Activated T-cell treated with anti-CD3 and anti-CD28 coated beads, Interleukin-2, amount 50 U/mL, for 72 hours (primary cell): ENCODE measurements at places on chromosomes 16 and 17. TPM values are rescaled to one million over a fixed set of nuclear protein-coding genes. Genes with fewer than 3 reads are reported as not detected.
A peak's percentile ranks its signal among the peaks of the same experiment; 100 is the strongest.

ZG16 gene
- total RNA-seq: not detected

KCTD19 gene
- 8.5 TPM for total RNA-seq

CD300LB gene
- total RNA-seq: not detected

NPIPA5 gene
- total RNA-seq: 9.1 TPM

ITGAD gene
- 0.05 TPM for total RNA-seq

CASKIN1 gene
- total RNA-seq: 0.89 TPM

- no peak for DNase-seq
Measured at GRCh38 chr17:36695082-36695481, 93.7 kb downstream of the MRM1 start.

GRCh38 chr16:30561089-30561816 is 3.1 kb upstream of the ZNF764 start:
- DNase-seq: no peak

- no peak for DNase-seq
Measured at GRCh38 chr16:15031179-15031578, 24.7 kb downstream of the NTAN1 start.

DNA sequence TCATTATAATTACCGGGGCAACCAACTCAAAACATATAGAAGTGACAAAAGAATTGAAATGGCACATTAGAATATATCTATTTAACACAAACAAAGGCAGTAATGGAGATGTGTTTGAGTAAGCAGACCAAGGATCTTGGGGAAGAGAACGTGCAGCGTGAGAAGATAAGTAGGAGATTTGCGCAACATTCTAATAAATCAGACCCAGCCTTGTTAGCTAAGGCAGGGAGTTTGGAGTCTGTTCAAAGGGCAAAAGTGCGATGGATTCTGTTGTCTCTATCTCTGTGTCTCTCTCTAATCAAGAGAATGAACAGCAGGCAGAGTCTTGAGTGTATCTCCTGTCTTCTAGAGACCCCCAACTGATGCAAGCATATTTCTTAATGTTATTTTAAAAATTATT is 55.0 kb upstream of the FA2H start:
- no peak for DNase-seq

DNA sequence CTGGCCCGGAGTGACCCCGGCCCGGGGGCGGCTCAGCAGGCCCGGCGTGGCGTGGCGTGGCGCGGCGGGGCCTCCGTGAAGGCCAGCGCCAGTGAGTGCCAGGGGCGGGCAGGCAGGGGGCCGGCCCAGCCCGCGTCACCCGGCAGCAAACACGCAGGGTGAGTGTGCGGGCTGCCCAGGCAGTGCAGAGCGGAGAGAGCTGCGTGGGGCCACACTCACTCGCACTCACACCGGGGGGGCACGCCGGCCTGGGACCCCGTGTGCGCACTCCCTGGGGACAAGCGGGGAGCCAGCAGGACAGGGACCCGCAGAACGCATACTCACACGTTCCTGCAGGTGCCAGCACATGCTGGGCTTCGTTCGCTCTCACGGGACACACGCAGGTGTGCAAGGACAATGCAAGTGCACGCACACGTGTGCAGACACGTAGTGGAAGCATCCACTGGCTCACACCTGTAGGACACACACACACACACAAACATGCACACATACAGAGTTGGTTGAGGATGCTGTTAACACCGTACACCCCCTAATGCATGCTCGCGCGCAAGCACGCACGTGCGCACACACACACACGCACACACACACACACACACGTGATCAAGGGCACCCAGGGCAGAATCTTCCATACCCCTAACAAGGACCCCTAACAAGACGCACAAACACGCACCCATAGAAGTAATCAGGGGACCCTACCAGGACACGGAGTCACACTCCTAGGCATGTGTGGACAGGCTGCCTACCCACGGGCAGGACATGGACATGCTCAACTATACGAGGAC is 7.7 kb downstream of the USP6 start:
- no peak for DNase-seq

DNA sequence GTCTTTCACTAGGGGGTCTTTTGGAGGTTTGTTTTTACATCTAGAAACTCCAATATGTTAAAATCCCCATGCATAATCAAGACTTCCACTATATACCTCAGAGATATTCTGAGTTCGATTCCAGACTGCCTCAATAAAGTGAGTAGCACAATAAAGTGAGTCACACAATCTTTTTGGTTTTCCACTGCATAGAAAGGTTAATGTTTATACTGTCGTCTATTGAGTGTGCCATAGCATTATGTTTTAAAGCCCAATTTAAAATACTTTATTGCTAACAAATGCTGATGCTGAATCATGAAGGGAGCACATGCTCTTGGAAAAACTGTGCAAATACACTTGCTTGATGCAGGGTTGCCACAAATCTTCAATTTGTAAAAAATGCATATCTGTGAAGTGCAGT is 227.5 kb upstream of the ZFHX3 start:
- no peak for DNase-seq

DNA sequence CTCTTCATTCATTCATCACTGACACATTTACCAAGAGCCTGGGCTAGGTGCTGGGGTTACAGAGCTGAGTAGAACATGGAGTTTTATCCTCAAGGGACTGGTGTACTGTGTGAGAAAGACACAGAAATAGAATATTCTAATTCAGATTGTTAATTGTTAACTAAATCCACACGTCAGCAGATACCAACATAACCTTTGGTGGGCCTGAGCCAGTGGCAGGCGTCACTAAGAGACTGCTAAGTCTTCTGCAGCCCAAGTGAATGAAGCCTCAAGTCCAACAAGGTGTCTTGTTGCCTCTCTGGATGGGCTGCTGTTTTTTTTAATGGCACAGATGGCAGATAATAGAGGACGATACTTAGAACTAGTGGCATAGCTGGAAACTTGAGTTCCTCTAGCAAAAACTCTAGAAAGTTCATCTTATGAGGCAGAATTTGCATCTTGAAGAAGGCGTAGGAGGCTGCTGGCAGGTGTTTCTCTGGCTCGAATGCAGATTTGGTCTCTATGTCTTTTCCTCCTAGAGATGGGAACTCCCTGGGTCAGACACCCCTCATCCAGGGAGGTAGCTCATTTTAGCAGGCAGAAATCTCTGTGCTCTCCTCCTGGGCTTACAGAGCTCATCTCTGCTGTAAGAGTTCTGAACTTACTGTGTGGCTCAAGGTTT is 179.5 kb downstream of the NTN1 start:
- no peak for DNase-seq

- DNase-seq: no peak
Measured at GRCh38 chr16:85231959-85232358, 119.7 kb upstream of the CIBAR2 start.

DNA sequence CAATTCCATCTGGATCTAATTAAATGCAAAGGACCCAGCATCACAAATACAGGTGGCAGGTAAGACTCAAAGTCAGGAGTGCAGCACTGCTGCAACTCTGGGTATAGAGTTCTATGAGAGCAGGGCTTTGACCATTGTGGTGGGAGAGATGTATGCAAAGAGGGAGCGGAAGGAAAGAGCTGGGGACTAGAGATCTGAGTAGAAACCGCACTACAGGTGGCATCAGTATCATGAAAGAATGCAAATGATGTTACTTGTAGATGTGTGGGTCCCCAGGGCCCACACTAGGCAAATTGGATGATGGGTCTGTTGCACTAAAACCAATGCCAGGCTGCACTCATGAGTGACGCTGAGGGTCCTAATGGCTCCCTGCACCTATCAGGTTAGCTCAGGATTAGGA is 287.1 kb upstream of the ASIC2 start:
- no peak for DNase-seq

DNA sequence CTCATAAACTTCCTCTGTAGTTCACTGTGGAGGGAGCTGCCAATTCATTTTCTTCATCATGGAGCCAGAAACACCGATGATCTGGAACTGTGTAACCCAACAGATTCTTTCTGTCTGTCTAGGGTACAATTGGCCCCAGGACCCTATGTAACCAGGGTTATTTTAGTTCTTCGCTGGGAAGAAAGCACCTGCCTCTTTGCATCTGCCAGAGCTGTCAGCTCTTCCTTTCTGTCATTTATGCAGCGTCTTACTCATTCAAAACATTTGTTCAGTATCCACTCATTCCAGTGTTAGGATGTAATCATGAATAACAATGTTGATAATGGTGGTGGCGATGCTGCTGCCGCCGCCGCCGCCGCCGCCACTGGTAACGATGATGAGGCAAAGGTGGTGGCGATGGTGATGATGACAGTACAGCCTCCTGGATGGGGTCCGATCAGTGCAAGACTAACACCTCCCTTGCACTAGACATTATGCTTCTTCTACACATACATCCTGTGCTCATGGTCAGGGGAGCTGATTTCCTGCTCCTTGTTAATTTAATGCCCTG is 46.1 kb downstream of the IRX5 start:
- DNase-seq: no peak

DNA sequence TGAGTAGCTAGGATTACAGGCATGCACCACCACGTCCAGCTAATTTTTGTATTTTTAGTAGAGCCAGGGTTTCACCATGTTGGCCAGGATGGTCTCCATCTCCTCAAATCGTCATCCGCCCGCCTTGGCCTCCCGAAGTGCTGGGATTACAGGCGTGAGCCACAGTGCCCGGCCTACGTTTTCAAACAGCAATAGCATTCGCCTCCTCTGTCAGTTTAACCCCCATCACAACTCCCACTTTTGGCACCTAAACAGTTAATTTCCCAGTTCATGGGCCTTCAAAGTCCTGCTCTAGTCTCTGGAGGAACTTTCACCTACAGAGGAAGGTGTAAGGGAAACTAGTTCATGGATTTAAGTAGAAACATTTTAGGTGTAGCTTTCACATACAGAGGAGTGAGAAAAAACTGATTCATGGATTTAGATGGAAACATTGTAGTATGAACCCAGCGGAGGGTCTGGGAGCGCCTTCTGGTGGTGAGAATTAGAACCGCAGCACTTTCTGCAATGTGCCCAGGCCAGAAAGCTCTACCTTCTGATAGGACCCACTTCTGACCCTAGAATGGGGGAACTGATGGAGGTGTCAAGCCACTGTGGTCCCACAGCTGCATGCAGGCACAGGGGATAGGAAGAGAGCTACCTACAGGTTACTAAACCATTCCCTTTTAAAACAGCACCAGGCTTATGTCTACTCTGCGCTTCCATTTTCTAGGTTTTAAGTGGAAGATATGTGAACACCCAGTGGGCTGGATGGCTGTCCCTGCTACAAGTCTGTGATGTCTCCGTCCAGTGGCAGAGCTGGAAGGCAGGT is 12.0 kb upstream of the MEOX1 start:
- DNase-seq: peak; percentile 78
